Hindlimb muscle (tissue), 1 donor: ENCODE measurements at places on chromosomes 6 and 20. TPM values are rescaled to one million over a fixed set of nuclear protein-coding genes. Genes with fewer than 3 reads are reported as not detected.

GRCh38 chr6:165668951-165669350 is 5.9 kb upstream of the PDE10A start:
- no peak for DNase-seq

GRCh38 chr6:168581236-168581635 is 140.3 kb downstream of the SMOC2 start:
- no peak for DNase-seq

GRCh38 chr6:157276731-157277130 is 46.6 kb downstream of the TMEM242 start:
- no peak for DNase-seq

GRCh38 chr20:25022680-25023079 is 30.1 kb upstream of the APMAP start:
- no peak for DNase-seq

Gene TMC2
- polyA plus RNA-seq, result 0.13 TPM

DNA sequence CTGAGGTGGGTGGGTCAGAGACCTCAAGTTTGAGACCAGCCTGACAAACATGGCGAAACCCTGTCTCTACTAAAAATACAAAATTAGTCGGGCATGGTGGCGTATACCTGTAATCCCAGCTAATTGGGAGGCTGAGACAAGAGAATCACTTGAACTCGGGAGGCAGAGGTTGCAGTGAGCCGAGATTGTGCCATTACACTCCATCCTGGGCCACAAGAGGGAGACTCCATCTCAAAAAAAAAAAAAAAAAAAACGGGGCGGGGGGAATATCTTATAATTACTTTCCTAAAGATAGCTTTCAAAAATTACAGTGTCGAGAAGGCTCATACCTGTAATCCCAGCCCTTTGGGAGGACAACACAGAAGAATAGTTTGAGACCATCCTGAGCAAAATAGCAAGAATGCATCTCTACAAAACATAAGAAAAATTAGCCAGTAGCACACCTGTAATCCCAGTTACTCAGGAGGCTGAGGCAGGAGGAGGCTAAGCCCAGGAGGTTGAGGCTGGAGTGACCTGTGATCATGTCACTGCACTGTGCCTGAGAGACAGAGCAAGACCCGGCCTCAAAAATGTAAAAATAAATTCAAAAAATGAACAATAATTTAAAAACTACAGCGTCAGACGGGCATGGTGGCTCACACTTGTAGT is 25.8 kb downstream of the CBFA2T2 start:
- no peak for DNase-seq

DNA sequence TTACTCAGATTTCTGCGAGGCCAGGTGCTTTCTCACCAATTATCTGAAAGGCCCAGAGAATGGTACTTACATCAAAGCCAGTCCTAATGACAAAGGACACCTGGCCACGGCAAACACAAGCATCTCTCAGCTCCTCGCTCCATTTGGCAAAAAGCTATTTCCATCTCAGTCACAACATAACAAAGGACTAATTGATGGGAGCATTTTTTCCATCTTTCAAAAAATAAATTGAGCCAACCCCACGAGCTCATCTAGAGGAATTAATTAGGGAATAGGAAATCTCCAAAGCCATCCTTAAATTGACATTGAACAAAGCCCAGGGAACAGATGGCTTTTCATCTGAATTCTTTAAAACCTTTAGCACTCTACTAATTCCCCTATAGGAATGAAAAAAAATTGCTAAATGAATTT is 236.7 kb downstream of the HAO1 start:
- no peak for DNase-seq

Gene EDN3
- 33.9 TPM for polyA plus RNA-seq

DNA sequence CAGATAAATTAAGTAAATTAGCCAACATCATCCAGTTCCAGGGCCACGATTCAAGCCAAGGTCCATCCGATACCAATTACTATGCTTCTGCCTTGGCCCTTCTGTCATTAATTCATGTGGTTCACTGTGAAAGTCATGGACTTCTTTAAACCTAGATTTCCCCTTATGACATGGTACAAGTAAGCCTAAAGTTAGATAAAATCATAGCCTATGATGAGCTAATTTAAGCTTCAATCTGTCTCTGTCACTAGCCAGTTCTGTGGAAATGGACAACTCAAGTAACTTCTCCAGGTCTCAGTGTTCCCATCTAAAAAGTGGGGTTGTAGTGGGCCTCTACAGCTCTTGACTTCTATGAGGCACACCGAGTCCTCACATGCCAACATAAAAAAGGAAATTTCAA is 225.5 kb upstream of the MARCKS start:
- DNase-seq, result no peak

Gene SPATA25
- polyA plus RNA-seq, result 9.2 TPM

GRCh38 chr20:23725102-23725501 is 25.6 kb downstream of the CST1 start:
- no peak for DNase-seq

DNA sequence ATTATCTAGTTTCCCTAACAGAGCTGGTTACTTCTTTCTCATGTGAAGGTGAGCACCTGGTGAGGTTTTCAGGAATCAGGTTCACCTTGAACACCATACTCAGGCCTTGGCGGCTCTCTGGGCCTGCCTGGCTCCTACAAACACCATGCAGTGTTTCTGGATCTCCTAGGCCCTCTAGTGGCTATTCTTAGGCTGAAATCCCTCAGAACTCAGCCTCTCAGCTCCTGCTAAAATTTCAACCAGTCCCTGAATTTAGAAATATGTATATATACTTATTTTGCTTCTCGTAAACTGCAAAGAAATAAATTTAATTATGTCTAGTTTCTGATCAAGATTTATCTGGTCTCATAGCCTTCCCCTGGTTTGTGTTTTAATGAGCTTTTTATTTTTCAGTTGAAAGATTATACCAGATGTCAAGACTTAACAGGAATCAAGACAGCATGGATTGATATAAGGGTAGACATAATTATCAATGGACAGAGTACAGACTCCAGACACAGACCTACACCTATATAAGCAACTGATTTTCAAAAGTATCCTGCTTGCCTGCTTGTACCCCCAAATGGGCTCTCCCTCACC is 55.9 kb downstream of the ANKEF1 start:
- DNase-seq, result peak; percentile 45

GRCh38 chr6:36927691-36928546 is 26.6 kb upstream of the PI16 start:
- peak; percentile 50 for DNase-seq

Gene CST5
- not detected for polyA plus RNA-seq

Gene SMPDL3A
- polyA plus RNA-seq, result 16.0 TPM

DNA sequence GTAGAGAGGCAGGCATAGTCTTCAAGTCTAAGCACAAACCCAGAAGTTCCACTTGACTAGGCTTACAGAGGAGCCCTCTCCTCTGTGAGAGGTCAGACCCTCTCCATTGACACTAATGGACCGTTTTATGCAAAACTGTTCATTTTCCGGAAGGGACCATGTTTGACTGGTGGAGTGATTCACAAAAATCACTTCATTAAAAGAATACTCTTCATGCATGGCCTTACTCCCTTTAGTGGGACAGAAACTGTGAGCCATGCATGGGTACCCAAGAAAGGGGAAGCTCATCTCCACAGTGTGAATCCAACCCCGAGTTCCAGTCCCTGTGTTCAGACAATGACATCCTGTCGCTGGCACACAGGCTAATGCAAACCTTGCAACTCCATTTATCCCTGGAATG is 63.2 kb downstream of the OLIG3 start:
- DNase-seq, result no peak

- no peak for DNase-seq
Observed at GRCh38 chr6:79042088-79042798, 35.8 kb downstream of the PHIP start.

Gene CRISP2
- not detected for polyA plus RNA-seq

DNA sequence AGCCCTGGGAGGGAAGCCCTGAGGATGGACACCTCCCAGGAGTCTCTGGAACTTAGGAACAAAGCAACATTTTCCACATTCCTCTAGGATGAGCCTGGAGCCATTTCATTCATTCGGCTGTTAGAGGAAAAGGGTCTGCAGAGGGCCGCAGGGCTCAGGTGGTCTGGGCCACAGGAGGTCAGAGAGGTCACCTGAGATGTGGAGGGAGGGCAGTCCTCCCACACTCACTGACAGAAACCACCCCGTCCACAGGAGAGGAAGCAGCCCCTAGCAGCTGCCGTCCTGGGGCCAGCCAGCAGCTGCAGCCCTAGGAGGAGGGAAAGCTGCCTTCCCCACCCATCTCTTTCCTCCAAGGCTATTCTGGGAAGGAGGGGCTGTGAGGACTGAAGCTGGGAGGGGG is 207.0 kb downstream of the CDC5L start:
- no peak for DNase-seq

DNA sequence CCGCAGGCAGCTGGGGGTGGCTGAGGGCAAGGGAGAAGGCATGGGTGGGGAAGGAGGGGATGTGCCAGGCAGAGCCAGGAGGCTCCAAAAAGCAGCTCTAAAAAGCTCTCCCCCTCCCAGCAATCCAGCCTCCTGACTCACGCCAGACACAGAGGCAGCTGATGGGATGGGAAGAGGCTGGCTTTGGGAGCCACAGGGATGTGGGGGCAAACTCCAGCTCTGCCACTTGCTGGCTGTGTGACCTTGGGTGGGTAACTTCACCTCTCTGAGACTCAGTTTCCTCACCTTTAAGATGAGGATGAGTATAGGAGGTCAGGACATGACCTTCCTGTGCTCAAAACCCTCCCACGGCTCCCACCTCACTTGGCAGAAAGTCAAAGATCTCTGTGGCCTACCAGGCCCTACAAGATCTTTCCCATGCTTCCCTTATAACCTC is 148.9 kb downstream of the CEBPB start:
- DNase-seq, result no peak

DNA sequence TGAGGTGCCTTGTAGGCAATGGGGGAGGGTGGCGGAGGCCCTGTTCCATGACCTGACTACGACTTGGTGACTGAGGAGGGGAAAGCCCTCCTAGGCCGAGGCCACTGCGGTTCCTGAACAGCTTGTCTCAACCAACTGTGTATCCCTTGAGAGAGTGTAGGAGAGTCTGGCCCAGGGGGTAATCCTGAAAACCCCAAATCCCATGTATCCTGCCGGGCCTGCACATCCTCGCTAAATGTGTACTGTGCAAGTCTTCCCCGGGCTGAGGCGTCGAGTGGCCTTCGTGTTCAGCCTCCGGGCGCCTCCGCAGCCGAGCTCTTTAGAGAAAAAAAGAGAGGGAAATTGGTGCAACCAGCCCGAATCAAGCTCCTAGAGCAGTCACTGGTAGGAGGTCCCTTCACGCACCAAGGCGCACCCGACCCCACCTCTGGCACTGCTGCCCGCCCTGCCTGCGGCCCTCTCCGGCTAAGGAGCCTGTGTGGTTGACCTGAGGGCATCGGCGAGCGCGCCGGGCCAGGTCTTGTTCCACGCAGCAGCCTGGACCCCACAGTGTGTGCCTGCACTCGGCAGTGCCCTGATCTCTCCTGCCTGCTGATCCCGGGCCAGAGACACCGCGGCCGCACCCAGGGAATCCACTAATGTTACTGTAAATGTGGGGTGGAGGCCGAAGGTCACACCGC is 7.3 kb downstream of the SIM1 start:
- DNase-seq, result no peak

Gene UBD
- 0.25 TPM for polyA plus RNA-seq

Gene TMEM200A
- polyA plus RNA-seq, result 10.9 TPM

DNA sequence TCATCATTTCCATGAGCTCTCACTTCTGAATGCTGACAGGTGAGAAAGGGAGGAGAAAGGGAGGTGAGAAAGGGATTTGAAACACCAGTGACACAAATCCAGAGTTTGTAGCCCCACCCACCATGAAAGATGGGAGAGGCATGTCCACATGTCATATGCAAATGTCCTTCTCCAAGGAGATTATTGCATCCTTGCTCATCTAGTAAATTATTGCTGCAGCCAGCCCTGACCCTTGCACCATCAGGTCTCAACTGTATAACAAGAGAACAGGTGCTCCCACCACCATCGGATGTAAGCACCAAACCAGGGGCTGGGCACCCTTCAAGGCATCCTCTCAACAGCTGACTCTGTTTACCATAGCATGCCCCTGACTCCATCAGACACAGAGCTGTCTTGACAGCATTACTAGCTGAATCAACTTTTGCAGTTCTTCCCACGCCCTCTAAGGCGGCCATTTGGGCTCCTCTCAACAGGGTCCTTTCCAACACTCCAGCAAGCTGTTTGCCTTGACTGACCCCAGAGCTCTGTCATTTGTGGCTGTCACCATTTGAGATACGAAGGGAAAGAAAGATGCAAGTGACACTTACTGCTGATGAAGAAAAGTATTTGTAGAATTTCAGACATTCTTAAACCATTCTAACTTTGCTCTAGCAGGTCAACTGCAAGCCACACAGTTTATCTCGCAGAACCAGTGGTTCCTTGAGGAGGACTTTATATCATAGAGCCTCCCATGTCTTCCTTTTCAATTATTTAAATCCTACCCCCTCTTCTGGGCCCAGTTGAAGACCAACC is 14.2 kb downstream of the GFOD1 start:
- DNase-seq, result no peak

Gene ARMH2
- not detected for polyA plus RNA-seq
